ENCODE measurements at places on chromosomes 7 and 10.

DNA sequence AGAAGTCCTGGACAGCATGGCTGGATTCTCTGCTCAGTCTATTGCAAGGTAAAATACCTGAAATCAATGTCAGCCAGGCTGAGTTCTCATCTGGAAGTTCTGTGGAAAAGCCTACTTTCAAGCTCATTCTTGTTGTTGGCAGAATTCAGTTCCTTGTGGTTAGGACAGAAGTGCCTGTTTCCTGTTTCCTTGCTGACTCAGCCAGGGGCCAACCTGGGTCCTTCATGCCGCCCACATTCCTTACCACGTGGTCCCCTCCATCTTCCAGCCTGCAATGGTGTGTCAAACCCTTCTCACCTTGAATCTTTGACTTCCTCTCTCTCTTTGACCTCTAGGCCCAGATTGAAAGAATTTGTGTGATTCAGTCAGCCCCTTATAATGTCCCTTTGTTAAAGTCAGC is 197.1 kb upstream of the STK17A start:
- DNase-seq, result no peak

DNA sequence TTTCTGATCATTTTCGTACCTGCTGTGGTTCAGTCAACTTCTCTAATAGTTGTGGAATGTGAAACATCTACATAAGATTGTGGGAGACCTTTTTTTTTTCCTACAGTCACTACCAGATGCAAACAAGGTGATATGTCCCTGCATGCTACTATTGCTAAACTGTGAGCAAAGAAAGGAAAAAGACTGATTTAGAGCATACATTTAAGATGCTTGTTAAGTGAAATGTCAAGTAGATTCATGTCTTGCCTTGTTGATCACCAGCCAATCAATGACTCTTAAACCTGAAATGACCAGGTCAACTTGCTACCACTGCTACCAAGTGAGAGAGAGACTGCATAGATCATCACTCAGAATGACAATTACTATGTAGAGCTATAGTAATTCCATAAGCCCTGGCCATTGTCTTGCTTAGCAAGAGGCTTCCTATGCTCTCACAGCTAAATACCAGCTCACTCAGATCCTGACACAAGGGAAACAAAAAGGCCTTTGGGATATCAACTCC is 84.3 kb upstream of the SKAP2 start:
- DNase-seq, result no peak

- no peak for DNase-seq
These were observed 1.7 kb upstream of the PFKP start for GRCh38 chr10:3065622-3066021.

GRCh38 chr10:49298671-49298982 is 343 bp upstream of the C10orf71 start:
- DNase-seq, result no peak

GRCh38 chr7:151632750-151633515 is 113.2 kb upstream of the RHEB start:
- DNase-seq, result peak; percentile 21
